ENCODE measurements at places on chromosomes 7 and 10.
A peak's percentile ranks its signal among the peaks of the same experiment; 100 is the strongest.

DNA sequence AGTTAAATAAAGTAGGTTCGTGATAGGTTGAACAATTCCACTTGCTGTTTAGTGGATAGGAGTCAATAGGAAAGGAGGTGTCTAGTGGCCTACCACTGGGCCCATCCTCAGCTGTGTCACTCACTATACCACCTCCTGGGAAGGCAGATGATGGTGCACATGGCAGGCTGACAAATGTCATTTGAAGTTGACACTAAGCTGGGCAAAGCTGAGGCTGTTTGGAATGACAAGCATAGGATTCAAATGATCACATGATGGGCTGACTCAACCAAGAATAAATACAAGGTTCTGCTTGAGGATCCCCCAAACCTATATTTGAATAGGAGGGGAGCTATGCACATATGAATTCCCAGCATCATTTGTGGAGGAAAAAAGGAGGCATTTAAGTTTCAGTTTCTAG lies 489.8 kb downstream of the RPS24 start:
- DNase-seq, result no peak

GRCh38 chr10:132980426-132981172 lies 38.2 kb upstream of the CFAP46 start:
- no peak for DNase-seq

GRCh38 chr10:43953672-43954071 lies 305.0 kb upstream of the ZNF32 start:
- DNase-seq, result no peak

- DNase-seq, result peak; percentile 11
Observed at GRCh38 chr7:150875791-150876190, 23.5 kb downstream of the AOC1 start.

GRCh38 chr10:117476716-117477115 lies 65.8 kb upstream of the EMX2 start:
- no peak for DNase-seq

- no peak for DNase-seq
Observed at GRCh38 chr10:97858001-97858439, 8.4 kb downstream of the GOLGA7B start.

DNA sequence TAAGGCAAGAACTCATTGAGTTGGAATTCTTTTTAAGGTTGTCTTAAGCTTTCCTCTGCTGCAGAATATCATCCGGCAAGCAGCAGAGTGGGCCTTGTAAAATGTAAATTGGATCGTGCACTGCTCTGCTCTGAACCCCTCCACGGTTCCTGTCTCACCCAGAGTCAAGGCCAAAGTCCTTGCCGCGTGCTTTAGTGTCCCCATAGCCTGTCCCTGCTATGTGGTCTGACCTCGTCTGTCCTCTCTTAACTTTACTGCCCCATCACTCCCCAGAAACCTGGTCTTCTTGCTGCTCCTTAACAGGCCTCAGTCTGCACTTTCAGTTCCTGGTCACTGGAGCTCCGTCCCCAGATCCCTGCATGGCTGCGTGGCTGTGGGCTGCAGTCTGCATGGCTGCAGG lies 121.6 kb upstream of the SDK1 start:
- DNase-seq, result no peak

- no peak for DNase-seq
Observed at GRCh38 chr10:77909021-77909748, 17.4 kb downstream of the DLG5 start.

DNA sequence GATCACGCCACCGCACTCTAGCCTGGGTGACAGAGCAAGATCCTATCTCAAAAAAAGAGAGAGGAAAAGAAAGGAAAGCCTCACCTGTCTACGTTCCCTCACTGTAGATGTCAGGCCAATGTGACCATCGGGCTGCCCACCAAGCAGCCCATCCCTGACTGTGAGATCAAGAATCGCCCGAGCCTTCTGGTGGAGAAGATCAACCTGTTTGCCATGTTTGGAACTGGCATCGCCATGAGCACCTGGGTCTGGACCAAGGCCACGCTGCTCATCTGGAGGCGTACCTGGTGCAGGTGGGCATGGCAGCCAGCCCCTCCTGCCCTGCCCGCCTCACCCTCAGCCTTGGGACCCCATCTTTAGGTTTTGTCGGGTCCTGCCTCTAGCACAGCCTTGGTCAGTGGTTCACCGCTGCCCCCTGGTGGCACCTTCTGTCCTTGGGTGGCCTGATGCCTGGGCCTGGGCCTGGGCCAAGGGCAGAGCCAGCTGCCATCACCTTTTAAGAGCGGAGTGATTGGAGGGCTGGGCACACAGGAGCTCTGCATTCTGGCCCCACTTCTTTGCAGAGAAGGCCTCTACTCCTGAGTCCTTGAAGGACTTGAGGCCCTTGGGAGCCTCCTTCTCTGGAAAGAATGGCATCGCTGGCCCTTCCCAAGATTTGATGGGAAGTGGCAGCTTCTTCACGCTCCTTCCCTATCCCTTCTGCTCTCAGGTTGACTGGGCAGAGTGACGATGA lies 14.4 kb upstream of the AHCYL2 start:
- peak; percentile 79 for DNase-seq

- DNase-seq, result no peak
Observed at GRCh38 chr10:75660823-75661222, 229.4 kb downstream of the LRMDA start.

- no peak for DNase-seq
Observed at GRCh38 chr10:16987976-16988610, 141.5 kb downstream of the CUBN start.

DNA sequence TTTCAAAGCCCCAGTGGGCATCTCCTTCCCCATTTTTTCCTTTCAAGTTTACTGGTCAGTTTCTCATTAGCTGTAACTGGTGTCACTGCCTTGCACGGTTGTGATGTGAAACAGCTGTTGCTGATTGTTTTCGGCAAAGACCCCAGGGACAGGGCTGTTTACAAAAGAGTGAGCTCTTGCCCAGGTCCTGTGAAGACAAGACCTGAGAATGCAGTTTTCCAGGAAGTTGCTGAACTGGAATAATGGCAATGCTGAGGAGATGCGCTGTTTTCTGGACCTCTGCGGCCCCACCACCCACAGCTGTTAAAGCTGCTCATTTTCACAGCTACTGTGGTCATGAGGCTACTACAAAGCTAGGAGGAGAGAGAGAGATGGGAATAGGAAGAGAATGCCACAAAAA lies 116.6 kb upstream of the RSU1 start:
- DNase-seq, result no peak

DNA sequence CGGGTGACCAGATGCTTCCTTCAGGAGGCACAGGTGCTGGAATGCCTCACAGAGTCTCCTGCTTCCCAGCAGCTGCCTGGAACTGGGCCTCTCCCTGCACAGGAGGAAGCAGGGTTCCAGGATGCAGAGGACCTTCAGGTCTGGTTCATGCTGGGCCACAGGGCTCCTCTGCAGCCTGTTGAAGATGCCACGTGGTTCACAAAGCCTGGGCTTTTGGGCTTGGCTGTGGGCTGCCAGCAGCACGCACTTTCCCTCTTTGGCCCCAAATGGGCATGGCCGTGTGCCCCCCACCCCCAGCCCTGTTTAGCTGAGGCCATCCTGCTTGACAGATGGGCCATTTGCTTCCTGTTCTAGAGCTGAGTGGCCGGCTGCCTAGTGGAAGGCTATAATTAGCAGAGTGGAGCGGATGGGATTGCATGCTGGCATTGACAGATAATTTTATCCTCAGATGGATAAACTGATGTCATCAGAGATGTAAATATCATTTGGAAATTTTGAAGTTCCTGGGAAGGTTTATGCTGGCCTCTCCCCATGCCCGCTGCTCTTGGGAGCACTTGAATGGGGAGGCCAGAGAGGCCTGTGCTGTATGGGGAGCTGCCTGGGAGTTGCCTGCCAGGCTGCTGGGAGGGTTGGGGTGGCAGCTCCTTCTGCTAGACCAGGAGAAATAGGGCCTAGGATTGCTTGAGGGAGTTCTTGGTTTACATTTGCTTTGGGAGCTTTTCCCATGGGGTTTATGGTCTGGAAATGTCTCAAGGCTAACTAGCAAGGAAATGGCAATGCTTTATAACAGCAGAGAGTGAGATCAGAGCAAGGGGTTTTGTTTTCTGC lies 28.2 kb downstream of the TSPAN15 start:
- DNase-seq, result peak; percentile 92

- DNase-seq, result no peak
Observed at GRCh38 chr7:90853205-90853604, 257.1 kb downstream of the CDK14 start.

DNA sequence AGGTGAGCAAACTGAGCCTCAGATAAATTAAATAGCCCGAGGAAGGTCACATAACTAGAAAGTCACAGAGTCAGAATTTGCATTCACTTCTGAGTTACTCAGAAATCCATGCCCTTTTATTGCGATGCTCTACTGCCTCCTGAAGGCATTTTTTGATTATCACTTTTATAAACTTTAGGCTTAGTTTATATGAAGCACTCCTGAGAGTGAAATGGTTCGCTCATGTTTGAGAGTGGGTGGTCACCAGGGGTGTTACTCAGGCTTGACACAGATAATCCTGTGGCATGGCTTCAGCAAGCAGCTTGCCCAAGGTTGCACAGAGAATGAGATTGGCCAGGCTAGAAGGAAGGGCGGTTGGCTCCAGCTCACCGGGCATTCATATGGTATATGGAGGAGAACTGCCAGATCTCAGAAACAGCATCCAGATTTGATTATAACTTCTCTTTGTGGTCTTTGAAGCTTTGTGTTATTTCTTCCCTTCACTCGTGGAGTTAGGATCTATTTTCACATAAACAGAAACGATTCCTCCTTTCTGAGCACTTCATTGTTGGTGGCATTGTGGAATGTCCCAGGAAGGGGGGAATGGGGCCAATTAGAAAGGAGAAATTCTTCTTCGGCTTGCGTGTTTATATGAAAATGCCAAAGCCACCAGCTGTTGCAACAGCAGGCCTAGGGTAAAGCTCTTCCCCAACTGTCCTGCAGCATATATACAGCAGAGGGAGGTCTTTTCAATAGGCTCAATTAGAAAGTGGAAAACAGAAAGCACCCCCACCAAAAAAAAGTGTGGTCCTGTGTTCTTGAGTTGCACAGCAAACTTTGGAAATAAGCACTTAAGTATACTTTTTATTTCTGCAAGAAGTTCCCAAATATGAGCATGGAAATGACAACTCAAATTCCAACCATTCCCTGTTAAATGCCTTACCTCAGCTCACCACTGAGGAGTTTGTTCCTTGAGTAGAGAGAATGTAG lies 628.8 kb downstream of the SUGCT start:
- no peak for DNase-seq

GRCh38 chr10:33095867-33096815 lies 138.1 kb upstream of the ITGB1 start:
- no peak for DNase-seq

- peak; percentile 60 for DNase-seq
Observed at GRCh38 chr7:29989257-29989995, at the start of gene SCRN1. Gene SCRN1, minus strand, starts transcription at chr7:29989801. Its CDS starts 20,734 bp downstream, at chr7:29969067.

GRCh38 chr7:55016746-55017090 lies 2.1 kb upstream of the EGFR start:
- DNase-seq, result no peak

GRCh38 chr10:132036887-132037675 lies 28.7 kb upstream of the JAKMIP3 start:
- no peak for DNase-seq

DNA sequence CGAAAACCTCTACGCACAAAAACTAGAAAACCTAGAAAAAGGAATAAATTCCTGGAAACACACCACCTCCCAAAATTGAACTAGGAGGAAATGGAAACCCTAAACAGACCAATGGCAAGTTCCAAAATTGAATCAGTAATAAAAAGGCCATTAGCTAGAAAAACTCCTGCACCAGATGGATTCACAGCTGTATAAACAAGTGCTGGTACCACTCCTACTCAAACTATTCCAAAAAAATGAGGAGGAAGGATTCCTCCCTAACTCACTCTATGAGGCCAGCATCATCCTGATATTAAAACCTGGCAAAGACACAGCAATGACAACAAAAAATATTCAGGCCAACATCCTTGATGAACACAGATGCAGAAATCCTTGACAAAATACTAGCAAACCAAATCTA lies 228.2 kb downstream of the CHRM2 start:
- DNase-seq, result no peak

- no peak for DNase-seq
Observed at GRCh38 chr10:93999401-93999851, 5.7 kb downstream of the PLCE1 start.

DNA sequence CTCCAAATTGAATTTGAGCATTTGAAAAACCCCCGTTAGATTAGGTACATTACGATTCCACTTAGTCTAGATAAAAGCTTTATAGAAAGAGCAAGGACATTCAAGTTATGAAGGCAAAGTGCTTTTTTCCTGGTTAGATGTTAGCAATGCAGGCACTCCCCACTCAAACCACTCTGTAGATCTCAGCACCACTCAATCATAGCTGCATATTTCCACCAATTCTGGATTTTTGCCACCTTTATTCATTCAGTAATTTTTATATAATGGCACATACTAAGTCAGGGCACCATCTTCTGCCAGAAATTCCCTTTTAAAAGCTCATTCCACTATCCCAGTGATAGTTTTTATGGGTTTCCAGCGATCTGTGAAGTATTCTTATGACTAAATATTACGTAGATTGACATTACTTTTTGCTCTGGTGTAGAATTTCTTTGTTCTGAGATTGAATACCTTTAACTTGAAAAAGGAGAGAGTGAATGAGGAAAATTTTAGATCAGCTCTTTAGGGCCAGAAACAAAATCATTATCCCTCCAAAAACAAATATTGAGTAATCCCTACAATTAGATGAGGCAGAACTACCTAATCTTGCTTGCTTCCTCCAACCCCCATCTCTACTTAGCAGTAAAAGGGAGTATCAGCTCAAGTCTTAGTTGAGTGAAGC lies 51.6 kb downstream of the RNLS start:
- no peak for DNase-seq

GRCh38 chr10:16570731-16571130 lies 49.1 kb upstream of the C1QL3 start:
- DNase-seq, result no peak

GRCh38 chr10:78436222-78436573 lies 402.5 kb downstream of the RPS24 start:
- no peak for DNase-seq

GRCh38 chr10:64363687-64364086 lies 842.5 kb downstream of the REEP3 start:
- no peak for DNase-seq

GRCh38 chr10:3779158-3779741 lies 5.8 kb downstream of the KLF6 start:
- peak; percentile 44 for DNase-seq

- peak; percentile 67 for DNase-seq
Observed at GRCh38 chr10:29795850-29796249, 161.1 kb upstream of the SVIL start.

DNA sequence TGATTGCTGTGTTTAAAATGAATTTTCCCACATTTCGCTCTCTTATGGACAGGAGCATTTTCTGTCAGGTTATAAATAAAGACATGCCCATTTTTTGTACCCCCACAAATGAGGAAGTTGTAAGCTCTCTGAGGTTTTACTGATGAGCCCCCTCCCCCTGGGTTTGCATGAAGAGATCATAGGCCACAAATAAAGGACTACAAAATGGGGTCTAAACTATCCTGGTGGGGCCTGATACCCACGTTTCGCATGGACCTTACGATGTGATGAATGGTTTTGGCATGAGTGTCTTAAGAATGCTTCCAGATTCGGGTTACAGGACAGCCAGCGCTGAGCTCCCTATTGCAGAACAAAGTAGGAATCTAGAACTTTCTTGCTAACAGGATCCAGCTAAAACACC lies 5.8 kb downstream of the IKZF1 start:
- DNase-seq, result no peak

- no peak for DNase-seq
Observed at GRCh38 chr7:123675181-123675473, 19.5 kb downstream of the LMOD2 start.

- DNase-seq, result no peak
Observed at GRCh38 chr7:44893710-44894234, 8.4 kb upstream of the PURB start.

- no peak for DNase-seq
Observed at GRCh38 chr7:121442845-121443244, 46.7 kb upstream of the FAM3C start.

GRCh38 chr10:34047389-34047788 lies 712.9 kb upstream of the NRP1 start:
- no peak for DNase-seq

All from dermis blood vessel endothelial cell (primary cell).